Foreskin melanocyte (primary cell): ENCODE measurements at places on chromosomes 1 and 21.

- DNase-seq = no peak
Observed at GRCh38 chr1:85940656-85941306, 215.8 kb downstream of the COL24A1 start.

DNA sequence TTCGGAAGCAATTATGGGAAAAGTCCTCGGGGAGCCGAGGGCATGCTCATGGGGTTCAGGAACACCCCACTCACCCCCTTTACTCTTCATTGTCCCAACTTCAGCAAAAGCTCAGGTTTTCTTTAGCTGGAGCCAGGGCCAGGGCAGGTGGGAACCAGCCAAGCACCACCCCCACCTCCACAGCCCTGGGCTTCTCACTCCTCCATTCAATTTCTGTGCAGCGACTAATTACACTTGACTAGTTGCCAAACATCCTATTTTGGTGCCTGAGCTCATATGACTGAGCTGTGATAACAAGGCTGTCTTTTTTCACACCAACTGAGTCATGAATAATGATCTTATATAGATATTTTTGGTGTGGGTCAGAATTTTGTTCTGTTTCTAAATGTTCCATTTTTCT, 257.2 kb upstream of the AJAP1 start:
- DNase-seq = peak; percentile 16

- no peak for DNase-seq
Observed at GRCh38 chr21:19833082-19833481, 1165.1 kb upstream of the NCAM2 start.

DNA sequence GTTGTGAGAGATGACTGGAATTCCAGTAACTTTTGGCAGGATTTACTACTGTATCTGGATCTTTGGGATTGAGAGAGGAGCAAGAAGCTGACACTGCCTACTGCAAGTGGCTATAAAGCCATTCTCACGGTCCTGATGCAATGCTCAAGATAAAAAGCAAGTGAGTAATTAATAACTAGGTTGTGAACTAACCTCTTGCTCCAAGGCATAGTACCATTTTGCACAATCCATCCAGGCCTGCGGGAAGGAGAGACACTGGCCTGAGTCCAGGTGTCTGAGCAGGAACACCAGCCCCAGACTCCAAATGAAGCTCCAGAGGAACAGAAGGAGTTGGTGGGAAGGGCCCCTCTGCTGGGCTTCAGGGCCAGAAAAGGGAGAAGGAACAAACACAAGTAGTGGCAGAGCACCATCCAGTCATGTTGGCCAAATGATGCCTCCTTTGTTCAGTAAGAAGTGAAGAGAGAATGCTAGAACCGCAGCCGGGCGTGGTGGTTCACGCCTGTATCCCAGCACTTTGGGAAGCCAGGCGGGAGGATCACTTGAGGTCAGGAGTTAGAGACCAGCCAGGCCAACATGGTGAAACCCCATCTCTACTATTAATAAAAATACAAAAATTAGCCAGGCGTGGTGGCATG, 9.9 kb upstream of the SLC45A3 start:
- no peak for DNase-seq

GRCh38 chr1:208516780-208517179, 272.6 kb upstream of the PLXNA2 start:
- no peak for DNase-seq

GRCh38 chr1:202834771-202835547, 24.2 kb downstream of the PCAT6 start:
- no peak for DNase-seq

- DNase-seq = no peak
Observed at GRCh38 chr1:153202006-153202405, 1.2 kb upstream of the LELP1 start.

- DNase-seq = no peak
Observed at GRCh38 chr21:38770660-38771059, 35.1 kb upstream of the ETS2 start.

- DNase-seq = no peak
Observed at GRCh38 chr1:54460351-54460750, 54.2 kb upstream of the SSBP3 start.

GRCh38 chr1:2072109-2072806, 22.0 kb downstream of the PRKCZ start:
- no peak for DNase-seq

DNA sequence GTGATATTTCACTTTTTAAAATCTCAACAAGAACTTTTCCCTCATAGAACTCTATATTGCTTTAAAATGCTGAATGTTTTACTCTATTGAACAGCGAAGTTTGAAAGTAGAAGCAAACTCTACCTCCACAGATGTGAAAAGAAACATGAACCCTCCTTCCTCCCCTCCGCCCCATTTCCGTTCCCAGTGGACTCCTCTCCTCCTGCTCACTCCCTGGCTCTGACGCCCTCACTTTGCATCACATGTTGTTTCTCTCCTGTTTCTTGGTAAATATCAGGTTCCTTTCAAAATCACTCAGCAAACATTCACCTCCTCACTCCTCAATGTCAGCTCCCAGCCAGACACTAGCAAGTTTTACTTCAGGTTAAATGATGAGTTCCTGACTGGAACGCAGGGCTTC, 34.6 kb downstream of the KCNH1 start:
- DNase-seq = no peak

DNA sequence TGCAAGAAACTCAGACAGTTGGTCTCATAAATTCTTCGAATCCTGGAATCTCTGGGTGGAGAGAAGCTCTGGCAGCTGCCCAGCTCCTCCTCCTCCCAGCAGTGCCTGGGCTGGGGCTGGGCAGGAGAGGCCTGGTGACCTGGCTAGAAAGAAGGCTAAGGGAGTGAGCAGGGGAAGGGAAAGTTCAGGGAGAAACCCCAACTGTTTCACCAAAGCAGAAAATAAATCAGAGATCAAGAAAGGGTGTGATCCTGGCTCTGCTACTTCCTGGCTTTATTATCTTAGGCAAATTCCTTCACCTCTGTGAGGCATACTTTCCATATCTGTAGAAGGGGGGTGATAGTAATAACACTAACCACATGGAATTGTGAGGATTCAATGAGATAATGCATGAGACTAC, 8.8 kb upstream of the COL16A1 start:
- no peak for DNase-seq

- DNase-seq = no peak
Observed at GRCh38 chr1:9174243-9174642, 45.3 kb upstream of the GPR157 start.

DNA sequence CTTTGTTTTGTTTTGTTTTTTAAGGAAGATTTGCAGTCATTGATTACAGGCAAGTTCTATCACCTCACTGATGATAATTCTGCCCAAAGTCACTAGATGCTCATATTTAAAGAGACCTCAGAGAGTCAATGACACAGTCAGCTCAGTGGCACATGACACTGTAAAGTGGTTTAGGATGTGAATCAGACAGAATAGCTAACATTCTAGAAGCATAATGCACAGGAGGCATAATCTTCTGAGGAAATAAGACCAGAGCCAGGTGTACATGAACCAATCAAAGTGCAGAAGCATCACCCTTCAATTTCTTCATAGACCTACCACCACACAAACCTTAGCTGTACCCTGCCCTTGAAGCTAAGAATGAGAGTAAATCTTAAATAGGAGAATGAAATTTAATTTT, 268.5 kb downstream of the BRINP2 start:
- DNase-seq = no peak

DNA sequence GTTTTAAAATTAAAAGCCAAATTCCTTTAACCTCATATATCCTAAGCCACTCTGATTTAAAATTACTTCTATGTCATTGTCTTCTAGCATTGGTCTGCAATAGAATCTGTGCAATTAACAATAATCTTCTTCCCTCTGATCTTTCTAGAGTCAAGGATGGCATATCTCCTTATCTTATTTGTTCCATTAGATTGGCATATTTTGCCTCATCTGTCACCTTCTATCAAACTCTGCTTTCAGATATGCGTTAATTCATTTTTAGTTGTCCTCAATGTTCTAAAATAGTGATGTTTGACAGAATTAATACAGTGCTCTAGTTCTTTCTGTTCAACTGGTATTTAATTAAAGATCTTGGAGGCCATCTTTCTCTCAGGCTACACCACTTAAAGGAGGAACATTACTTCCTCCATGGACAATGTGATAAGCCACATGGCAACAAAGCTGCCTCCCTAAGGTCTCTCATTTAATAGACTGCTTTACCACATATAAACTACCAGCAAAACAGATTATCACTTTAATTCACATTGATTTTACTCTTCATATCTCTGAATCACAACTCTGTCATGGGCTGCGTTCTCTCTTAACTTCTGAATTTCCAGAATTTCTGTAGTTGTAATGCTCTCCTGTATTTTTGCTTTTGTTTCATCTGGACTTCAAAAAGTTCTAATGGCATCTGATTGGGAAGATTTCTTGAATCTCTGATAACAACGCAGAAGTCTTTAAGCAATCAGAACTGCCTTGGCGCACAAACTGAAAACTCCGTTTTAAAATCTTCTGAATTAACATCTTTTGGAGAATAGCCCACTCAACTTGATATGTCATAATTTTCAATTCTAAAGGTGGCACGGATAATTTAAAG, 2.8 kb downstream of the NRIP1 start:
- no peak for DNase-seq

DNA sequence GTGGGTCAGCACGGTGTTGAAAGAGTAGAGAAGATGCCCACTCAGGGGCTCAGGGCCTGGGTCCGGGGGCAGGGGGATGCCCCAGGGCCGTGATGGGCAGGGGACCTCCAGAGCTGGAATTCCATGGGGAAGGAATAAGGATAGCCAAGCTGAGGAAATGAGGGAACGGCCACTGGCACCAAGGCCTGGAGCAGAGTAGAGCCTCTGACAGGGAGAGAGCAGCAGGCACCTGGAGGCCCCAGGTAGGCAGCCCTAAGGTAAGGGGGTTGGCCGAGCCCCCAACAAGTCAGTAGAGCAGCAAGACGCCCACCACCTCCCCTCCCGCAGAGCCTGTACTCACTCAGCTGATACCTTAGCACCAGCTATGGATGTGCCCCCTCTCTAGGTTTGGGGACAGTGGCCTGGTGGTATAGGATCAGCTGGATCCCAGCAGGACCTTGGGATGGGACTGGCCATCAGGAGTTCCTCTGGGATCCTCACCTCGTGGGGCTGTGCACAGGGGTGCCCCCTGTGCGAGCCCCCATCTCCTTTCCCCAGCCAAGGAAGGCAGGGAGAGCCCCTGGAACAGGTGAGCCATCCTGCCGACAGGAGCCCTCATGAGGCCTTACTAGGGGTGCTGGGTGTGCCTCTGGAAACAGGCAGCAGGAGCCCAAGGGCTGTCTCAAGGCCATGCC, 21.0 kb upstream of the ARF1 start:
- no peak for DNase-seq

DNA sequence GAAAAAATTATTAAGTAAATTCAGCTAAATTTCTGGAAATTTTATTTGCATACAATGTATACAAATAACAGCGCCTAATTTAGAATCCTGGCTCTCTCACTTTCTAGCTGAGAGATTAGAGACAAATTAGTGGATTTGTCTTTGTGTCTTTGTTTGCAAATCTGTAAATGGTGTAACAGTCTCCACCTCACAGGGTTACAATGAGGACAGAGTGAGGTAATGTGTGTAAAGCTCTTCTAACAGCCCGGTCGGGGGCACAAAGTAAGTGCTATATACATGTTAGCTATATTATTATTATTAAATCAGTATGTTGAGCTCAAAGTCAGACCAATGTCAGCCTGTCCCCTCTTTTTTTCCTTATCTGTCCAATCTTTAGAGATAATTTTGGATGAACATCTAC, 5.0 kb upstream of the ADAMTSL4 start:
- DNase-seq = no peak

DNA sequence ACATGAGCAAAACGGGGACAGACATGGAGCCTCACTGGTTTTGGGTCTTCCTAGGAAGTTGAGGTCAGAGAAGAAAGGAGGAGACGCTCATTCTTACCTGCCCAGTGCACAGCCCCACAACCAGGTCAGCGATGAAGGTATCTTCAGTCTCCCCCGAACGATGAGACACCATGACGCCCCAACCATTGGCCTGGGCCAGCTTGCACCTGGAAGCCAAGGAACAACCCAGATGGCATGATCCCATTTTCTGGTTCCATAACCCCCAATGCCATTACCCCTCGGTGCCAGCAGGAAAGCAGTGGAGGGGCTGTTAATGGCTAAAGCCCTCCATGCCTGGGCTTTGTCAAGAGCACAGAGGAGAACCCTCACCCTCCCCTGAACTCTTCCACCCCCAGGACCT, 15.3 kb downstream of the ENO1 start:
- DNase-seq = no peak

DNA sequence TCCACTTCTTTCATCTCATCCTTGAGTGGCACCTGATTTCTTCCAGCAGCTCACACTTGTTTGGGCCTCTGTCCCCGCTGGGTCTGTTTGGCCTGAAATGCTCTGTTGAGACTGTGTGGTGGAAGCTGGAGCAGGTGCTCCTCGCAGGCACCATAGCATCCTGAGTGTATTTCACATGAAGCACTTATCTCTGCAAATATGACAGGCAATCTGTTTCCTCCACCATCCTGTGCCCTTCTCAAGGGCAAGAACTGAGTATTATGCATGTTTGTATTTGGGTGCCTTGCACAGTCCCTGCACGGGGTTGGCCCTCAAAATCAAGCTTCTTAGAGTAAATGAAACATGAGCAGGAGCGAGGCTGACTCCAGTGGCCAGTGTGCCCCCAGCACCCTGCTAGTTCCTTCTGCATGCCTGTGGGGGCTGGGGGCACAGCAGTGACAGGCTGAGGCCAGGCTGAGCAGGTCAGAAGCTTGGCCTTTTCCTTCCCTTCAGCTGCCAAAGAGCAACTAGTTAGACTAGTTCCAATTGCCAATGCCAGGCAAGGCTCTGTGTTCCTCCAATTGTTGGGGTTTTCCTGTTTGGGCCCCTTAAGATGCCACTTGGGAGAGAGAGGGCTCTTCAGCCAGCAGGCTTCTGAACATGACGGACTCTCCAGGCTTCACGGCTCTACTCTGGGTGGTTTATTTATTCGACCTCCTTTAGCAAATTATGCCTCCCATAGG, 129.6 kb upstream of the ATP1A1 start:
- DNase-seq = no peak

DNA sequence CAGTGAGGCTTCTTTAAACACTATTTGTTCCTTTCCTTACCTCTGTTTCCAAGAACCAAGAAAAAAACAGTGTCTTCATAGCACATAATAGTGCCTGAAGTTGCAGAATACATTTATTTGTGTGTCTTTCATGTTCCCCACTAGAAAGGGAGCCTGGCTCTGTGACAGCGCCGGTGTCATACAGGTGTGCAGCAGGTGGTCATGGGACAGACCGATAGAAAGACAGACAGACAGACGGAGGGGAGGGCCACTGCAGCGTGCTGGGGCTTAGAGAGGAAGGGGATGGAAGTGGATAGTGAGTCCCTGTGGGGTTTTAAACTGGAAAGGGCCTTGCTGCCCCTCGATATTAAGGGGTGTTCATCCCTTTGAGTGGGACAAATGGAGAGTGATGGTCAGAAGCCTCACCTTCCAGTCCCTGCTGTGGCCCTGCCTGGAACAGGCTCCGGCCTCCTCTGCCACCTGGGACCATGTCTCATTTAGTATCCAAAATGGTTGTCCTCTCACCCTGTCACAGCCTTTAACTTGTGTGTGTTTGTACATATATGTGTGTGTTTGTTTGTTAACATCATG, 152.9 kb downstream of the PGBD5 start:
- no peak for DNase-seq
